ENCODE measurements at places on chromosomes 11 and 22. TPM values are rescaled to one million over a fixed set of nuclear protein-coding genes. Genes with fewer than 3 reads are reported as not detected.

- DNase-seq, result no peak
Measured at GRCh38 chr11:20293531-20293930, 70.0 kb upstream of the HTATIP2 start.

DNA sequence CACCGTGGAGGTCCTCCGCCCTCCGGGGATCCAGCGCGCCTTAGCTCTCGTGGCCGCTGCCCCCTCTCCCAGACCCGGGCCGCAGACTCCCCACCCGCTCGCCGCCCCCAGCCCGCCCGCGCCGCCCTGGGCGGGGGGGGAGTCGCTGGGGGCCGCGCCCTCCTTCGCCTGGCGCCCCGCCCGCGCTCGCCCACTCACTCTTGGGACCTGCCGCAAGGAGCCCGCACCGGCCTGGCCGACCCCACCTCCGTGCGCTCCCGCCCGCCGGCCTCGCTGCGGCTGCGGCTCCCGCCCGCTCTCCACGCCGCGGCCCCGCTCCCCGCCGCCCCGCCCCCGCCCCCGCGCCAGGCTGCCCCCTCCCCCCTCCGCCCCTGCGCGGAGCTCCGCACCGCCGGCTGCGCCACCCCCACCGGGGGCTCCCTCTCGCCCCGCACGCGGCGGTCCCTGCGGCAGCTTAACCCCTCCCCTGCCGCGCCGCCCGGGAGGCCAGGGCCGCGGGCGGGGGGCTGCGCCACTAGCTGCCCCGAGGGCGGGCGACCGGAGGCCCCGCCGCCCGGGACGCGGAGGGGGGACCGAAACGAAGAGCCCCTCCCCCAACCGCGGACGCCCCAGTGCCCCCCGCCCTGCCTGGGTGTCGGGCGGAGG lies 724 bp upstream of the RASGRP2 start:
- no peak for DNase-seq

INSC gene
- total RNA-seq, result 8.3 TPM

SLC22A6 gene
- total RNA-seq, result not detected

PDGFB gene
- total RNA-seq, result 24.2 TPM

DNA sequence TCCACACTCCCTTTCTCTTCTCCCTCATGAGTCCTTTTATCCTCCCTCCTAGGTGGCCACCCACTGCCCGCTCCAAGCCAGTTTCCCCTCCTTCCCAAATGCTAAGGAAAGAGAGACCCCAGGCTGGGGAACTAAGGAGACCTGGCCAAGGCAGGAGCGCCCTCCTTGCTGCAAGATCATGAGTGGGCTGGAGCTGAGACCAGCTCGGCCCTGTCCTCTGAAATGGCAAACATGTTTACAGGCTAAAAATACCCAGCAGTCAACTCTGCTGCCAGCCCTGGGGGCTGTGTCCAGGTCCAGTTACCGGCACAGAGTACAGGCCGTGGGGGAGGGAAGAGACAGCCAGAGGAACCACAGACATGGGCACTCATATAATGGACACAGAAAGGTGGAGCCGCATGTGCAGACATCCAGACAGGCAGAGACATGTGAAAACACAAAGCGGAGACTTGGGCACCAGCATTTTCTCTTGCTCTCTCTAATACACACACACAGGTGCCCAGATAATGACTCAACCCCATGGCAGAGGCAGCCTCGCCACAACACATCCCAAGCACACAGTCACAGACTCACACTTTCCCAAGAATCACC lies 1.2 kb upstream of the AHNAK start:
- DNase-seq, result no peak

SERHL2 gene
- 7.8 TPM for total RNA-seq

ARFIP2 gene
- 35.0 TPM for total RNA-seq

GRCh38 chr11:117828611-117829368 lies 4.2 kb upstream of the FXYD2 start:
- no peak for DNase-seq

GRCh38 chr11:78256962-78257361 lies 68.2 kb downstream of the USP35 start:
- DNase-seq, result peak; percentile 84

CABP4 gene
- total RNA-seq, result 2.5 TPM

TSSK2 gene
- not detected for total RNA-seq

SESN3 gene
- 205 TPM for total RNA-seq

PNPLA3 gene
- total RNA-seq, result 7.8 TPM

POU2AF2 gene
- 0.80 TPM for total RNA-seq

GRCh38 chr22:28833276-28833923 lies 33.0 kb upstream of the XBP1 start:
- no peak for DNase-seq

DNA sequence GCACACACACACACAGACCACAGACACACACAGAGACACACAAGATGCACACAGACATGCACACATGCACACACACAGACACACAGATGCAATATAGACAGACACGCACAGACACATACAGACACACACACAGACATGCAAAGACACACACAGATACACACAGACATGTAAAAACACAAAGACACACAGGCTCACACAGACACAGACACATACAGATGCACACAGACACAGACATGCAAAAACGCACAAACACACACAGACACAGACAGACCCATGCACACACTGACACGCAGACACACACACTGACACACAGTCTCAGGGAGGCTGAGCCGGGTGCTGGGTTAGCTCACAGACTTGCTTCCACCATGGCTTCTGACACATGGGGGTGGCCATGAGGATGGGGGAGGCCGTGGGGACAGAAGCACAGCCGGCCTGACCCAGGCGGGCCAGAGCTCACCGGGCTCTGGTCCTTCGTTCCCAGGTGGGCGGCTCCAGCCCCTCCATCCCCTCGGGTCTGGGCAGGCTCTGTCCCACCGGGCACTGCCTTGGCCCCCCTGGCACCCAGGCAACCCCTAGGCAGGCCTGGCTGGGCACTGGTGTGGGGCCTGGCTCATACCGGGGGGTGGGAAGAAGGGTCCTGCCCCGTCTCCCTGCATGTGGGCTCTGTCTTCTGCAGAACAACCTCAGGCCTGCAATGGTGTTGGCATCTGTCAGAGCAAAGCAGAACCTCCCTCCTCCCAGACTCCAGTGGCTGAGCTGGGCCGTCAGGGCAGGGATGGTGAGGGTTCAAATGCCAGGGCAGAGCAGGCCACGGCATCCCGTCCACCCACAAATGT lies 1489.5 kb downstream of the BRD1 start:
- DNase-seq, result no peak

GRCh38 chr11:113103932-113104690 lies 142.9 kb downstream of the NCAM1 start:
- no peak for DNase-seq

OR52B2 gene
- total RNA-seq, result not detected

DNA sequence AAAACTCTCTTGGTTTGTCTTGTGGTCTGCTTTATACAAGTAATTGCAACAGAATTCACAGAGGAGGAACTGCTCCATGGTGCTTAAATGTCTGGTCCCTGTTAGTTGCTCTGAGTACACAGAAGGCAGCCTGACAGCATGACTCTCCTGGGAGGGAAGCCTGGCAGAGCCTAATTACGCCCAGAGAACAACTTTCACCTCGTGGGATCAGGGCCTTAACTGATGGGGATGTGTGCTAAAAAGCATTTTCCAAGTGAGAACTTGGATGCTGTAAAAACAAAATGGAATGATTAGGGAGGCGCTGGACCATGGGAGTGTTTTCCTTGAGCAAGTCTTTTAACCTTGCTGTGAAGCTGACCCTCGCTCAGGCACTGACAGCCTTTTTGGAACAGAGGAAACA lies 154.0 kb upstream of the TENM4 start:
- DNase-seq, result no peak

DNA sequence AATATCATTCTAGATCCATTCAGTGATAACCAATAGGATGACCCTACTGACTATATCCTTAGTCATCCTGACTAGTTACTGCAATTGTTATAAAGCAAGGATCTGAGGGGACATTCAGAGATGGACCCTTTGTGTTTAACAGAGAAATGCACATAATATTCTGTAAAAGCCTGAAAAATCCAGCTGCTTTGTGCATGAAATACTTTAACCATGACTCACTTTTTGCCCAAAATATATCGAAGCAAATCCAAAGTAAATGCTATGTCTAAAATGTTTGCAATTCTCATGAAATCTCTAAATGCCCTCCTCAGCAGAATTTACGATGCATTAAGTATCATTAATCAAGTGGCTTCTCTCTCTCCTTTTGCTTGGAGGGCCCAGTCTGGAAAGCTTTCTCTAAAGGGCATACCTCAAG lies 178.8 kb upstream of the MTMR2 start:
- DNase-seq, result no peak

Data from sciatic nerve (tissue), 2 donors.